Cardiac ventricle fibroblast (primary cell): ENCODE measurements at places on chromosomes 6 and 20. TPM values are rescaled to one million over a fixed set of nuclear protein-coding genes. Genes with fewer than 3 reads are reported as not detected.

CDH4 gene
- total RNA-seq, result not detected in 2 replicates

SSTR4 gene
- total RNA-seq, result not detected in 2 replicates

ADGRF4 gene
- 0.94 and 1.1 TPM in 2 replicates for total RNA-seq

FKBP1C gene
- 0.37 and 0.39 TPM in 2 replicates for total RNA-seq

SALL4 gene
- total RNA-seq, result 0.44 TPM in 1 of 2 replicates, not detected in the other

RGS17 gene
- 7.4 and 9.2 TPM in 2 replicates for total RNA-seq

KCNQ5 gene
- total RNA-seq, result 0.24 and 0.25 TPM in 2 replicates

FKBP5 gene
- 224 and 237 TPM in 2 replicates for total RNA-seq
